ENCODE measurements at places on chromosomes 3 and 15.

GRCh38 chr3:105996781-105997180 is 128.0 kb upstream of the CBLB start:
- DNase-seq = no peak

- DNase-seq = no peak
Measured at GRCh38 chr15:59618406-59618805, 6.8 kb downstream of the GCNT3 start.

GRCh38 chr15:68693071-68693470 is 114.3 kb downstream of the CORO2B start:
- no peak for DNase-seq

DNA sequence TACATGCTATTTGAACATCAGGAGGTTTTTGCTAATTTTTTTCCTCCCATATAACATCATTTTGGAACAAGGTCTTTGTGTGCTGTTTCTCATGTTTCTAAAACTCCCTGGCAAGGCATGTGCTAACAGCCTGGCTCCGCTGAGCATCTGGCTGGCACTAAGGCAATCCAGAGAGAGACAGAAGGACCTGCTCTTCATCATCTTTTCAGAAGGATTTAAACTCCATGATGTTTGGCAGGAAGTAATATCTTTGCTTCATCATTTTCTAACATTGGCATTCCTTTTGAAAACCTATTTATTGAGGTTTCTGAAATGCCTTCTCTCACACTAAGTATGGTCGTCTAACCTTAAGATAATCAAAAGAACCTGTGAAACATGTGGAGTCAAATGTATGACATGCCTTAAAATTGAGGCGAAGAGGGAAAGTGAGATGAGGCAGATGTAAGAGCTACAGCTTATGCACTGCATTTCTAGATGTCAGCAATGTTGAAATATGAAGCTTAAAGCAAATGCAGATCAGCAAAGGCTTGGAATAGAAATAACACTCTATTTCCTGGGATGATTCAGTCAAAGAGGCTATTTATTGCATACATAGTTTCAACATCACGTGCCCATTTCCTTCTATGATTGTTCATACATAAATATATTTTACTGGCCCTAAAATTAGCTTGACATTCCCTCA is 592.0 kb downstream of the ZNF385D start:
- DNase-seq = no peak
